ENCODE measurements at places on chromosomes 2 and 18.

DNA sequence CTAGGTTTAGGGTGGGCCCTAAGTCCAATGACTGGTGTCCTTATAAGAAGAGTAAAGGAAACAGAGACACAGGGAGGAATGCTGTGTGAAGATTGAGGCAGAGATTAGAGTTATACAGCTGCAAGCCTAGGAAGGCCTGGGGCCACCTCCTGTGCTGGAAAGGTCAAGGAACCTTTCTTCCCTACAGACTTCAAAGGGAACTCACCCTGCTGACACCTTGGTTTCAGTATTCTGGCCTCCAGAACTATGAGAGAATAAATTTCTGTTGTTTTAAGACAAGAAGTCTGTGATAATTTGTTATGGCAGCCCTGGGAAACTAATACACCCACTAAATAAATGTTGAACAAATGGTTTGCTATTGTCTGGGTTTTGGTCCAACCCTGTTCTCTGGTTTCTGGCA lies 102.3 kb upstream of the NEUROD1 start:
- DNase-seq: no peak

DNA sequence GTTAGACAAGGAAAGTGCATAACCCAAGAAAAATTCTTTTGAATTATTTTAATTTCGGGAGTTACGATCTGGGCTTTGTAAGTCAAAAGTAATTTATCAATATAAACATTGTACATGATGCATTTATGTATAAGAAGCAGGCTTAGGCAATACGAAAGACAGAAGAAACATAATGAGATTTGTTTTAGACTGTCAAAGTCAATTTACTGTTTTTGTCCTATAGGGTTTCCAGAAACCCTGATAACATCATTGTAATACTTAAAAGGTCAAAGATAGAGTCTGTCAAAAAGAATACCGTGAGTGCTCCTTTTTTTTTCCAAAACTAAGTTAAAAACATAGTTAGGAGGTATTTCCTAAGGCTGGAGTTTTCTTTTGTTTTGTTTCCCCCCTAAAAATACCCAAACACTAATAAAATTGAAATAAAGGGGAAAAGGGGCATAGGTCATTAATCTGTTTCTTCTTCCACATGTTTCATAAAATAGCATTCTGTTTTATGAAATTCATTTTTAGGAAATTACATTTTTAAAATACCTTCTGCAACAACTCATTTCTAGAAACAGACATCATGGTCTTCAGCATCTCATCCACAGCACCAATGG lies 16.1 kb downstream of the C1D start:
- DNase-seq: no peak

DNA sequence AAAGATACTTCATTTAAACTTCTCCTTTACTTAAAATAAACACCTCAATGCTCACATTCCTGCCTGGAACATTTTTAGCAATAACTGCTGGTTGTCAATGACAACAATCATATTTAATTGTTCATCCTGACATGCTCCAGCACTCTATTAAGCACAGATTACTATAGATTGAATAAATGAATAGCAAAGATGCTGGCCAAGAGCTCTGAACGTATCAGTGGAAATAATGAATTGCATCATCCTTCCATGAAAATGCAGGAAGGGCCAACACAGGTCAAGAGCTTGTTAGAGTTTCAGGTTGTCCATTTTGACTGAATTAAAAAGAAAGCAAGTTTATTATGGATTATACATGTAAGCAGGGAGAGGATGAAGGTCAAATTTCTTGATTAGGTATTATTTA lies 994.0 kb downstream of the TSN start:
- DNase-seq: no peak

GRCh38 chr2:138333677-138334076 lies 167.9 kb upstream of the SPOPL start:
- no peak for DNase-seq

DNA sequence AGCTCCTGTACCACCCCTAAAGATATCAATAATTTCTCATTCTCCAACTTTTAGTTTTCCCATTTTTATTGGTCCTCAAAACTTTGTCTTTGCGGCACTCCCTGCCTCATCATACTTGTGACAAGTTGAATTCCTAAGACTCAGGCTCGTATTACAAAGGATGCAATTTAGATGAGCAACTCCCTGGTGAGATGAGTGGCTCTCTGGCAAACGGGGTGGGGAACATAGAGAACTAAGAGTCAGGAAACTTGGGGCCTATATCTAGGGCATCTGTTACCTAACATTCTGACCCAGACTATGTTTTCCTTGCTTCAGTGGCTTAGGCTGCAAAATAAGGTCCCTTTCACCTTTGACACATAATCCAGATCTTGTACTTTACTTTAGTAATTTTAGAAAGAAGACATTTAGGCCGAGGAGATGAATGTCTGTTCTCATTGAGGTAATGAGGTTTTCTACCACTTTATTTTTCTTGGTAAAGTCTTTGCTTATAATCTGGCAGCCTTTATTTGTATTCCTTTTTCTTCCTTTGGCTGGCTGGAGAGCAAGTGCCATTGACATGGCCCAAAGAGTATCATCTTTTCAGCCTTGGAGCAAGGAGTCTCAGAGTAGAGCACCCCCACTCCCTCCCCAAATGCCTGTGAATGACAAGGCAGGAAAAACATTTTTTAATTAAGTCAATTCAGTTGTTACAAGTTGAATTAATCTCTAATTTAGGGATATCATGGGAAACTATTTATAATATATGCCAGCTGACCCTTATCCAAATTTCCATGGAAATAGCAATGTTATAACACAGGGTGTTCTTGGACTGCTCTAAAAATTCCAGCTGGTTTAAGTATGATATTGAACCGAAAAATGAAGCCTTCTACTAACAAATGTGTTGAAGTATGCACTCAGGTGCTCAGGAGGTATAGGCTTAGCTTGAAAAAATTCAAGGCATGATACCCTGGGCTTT lies 15.2 kb downstream of the TSPYL6 start:
- DNase-seq: peak; percentile 66

DNA sequence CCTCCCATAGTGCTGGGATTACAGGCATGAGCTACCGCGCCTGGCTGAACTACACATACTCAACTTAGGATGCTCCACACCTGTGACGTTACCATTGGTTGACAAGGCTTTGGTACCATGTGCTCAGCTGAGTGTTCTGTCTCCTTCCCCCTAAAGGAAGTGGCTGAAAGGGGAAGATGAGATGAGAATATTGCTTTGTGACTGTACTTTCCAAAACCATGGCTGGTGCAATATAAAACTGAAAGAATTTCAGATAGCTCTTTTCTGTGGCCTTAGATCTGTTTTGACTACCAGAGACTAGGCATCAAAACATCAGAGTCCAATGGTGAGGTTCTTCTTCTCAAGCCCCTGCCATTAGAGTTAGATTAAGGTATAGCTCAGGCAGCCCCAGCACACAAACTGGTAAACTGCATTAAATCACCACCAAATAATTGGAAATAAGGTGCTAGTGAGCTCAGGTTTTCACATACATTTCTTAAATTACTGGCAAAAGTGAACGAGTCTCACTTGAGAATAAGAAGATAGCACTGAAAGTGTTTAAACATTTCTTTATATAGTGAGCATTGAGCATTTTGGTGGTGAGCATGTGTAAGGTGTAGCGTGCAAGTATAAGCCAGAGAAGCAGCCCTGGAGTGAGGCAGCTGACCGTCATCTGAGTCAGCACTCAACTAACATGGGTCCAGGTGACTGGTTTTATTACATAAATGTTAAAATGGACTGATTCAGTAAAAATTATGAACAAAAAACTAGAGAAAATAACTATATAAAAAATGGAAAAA lies 113.5 kb upstream of the FZD5 start:
- no peak for DNase-seq

DNA sequence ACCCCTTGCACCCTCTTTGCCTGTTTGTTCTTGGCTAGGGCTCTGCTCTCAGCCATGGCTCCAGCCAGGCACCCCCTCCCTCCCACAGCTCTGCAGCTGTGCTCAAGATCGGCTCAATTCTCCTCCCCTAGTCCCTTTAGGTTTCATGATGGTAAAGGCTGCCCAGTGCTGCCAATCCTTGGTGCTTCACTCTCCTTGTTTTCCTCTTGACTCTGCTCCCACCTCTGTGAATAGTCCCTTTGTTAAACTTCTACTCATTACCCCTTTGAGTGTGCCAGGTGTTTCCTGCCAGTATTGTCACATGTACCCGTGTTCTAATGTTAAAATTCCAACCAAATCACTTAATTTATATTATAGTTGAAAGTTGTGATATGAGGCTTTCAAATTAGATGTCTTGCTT lies 101.0 kb upstream of the CERS6 start:
- no peak for DNase-seq

DNA sequence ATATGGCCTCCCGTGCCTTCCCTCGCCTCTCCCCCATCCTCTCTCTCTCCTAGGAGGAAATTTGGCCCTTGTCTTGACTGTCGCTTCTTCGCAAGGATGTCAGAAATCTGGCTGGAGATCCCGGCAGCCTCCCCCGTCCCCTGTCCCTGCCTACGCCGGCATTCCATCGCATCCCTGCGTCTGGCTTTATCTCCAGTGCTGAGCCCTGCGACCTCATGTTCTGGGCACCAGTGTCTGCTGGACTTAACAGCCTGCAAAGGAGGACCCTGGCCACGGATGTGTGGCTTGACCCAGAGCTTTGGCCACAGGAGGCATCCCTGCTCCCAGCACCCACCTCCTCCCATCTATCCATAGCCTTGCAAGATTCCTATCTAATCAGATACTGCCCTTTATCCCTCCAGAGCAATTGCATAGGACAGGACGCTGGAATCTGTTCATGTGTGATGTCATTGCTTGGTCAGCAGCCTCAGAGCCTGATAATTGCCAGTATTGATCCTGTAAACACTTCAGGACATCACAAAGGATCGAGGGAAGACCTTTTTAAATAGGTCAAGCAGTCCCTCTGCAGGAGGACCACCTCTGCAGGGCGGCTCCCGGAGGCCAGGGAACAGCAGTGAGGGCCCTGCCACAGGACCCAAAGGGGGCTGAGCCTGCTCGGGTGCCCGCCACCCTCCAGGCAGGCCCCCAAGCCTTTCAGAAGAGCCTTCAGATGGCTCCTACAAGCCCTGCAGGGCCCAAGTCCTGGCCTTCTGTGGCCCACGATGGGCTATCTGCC lies 168.2 kb downstream of the TWIST2 start:
- DNase-seq: no peak

- no peak for DNase-seq
These were observed 98.1 kb downstream of the LRRC30 start for GRCh38 chr18:7329016-7329415.

DNA sequence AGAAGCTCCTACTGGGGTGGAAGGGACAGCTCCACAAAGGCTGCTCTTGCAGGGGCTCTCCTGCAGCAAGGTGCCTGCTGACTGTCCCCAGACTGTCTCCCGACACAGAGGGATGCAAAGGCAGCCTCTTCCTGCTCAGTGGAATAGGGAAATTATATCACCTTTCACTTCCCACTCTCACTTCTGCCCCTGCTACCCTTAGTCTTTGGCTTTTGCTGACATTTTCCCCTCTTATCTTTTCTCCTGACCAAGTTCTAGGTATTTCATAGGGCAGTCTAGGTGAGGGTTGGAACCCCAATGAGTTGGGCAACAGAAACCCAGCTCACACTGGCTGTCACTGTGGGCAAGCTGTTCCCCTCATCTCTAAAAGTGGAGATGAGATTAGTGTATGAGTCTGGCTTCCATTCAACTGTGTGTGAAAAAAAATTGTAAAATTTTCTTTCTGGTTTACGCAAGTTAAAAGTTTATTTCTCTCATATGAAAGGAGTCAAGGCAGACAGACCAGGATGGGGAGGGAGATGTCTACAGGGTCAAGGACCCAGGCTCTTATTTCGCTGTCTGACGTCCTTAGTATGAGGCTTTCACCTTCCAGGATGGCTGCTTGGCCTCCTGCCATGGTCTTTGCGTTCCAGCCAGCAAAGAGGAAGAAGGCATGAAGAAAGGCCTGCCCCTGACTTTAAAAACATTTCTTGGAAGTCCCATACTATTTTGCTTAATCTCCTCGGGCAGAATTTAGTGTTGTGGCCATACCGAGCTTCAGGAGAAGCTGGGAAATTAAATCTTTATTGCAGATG lies 7.5 kb upstream of the MOCOS start:
- peak; percentile 73 for DNase-seq

- no peak for DNase-seq
These were observed 42.1 kb downstream of the TET3 start for GRCh38 chr2:74026687-74027241.

DNA sequence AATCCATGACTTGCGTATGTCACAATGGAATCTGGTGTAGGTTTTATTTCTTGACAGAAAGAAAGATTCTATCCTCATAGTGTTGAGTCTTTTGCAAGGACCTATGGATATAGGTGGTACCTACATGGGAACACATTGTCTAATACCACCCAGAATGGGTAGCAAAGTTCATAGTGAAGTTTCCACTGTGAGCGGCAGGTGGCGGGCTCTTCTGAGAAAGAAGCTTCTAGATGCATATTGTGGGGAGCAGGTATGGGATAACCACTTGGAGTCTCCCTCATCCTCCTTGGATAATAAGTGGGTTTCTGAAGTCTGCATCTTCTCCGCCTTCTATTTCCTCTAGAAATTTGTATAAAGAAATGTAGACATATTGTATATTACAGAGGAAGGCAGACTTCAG lies 44.9 kb downstream of the LINC00305 start:
- DNase-seq: no peak

Measured in EH (cell line).